ENCODE measurements at places on chromosomes 12 and 14. TPM values are rescaled to one million over a fixed set of nuclear protein-coding genes. Genes with fewer than 3 reads are reported as not detected.

Gene SDS
- not detected for total RNA-seq

Gene PZP
- not detected for total RNA-seq

Gene IGFBP6
- total RNA-seq = 162 TPM

Gene SLC7A8
- total RNA-seq = 17.4 TPM

Gene ANAPC7
- 37.2 TPM for total RNA-seq

Gene BTBD6
- 59.1 TPM for total RNA-seq

Gene TCTN1
- total RNA-seq = 44.3 TPM

Gene KCNH3
- not detected for total RNA-seq

Gene NPAS3
- total RNA-seq = 1.3 TPM

Gene CELA1
- not detected for total RNA-seq

Gene ALX1
- not detected for total RNA-seq

Gene EPYC
- not detected for total RNA-seq

Gene ADAM21
- not detected for total RNA-seq
